ENCODE measurements at places on chromosomes 12 and 14.

DNA sequence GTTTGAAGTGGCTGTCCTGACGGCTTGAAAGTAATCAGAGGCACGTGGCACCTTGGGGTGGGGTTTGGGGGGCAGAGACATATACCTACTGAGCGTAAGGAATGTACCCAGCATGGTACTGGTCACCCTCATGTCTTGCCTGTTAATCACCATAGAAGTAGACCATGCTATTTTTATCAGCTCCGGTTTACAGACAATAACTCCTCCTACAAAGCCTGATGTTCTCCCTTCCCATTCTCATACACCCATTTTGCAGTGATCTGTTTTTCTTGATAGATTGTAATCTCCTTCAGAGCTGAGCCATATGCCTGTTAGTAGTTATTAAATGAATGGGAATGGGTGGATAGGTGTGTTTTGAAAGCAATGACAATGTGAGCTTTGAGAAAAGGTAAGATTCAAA is 10.5 kb downstream of the EVL start:
- DNase-seq = no peak

- no peak for DNase-seq
These were observed 681.4 kb upstream of the FBXO33 start for GRCh38 chr14:40113671-40114070.

DNA sequence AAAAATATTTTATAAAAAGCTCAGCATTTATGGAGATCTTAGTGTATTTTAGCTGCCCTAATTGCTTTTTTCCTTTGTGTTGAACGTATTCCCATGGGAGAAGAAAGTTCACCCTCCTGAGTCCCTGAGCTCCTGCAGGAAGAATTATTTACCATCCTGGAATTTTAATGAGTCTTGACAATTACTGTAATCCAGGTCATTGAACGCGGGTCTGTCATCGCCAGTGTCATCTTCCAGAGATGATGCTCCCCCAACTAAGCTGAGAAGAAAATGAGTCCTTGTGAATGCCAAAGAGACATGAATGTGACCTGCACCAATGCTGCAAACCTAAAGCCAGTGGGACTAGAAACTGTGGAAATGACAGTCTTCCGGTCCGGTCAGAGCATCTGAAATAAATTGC is 129.5 kb downstream of the FBXL14 start:
- no peak for DNase-seq

DNA sequence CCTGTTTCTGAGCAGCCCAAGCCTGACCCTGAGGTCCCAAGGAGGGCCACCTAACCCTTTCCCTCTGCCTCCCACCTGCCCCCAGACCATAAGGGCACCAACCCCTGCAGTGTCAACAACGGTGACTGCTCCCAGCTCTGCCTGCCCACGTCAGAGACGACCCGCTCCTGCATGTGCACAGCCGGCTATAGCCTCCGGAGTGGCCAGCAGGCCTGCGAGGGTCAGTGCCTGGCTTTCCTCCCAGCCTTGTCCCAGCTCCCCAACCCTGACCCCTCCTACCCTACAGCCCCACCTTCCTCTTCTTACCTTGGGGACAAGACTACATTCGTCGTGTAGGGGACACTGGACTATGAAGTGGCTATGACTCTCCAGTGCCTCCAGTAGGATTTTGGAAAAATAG is 33.7 kb upstream of the LRP1-AS start:
- DNase-seq = no peak

GRCh38 chr12:46546634-46547273 is 174.2 kb upstream of the SLC38A2 start:
- no peak for DNase-seq

GRCh38 chr12:57046086-57046791 is 3.7 kb downstream of the MYO1A start:
- DNase-seq = no peak

DNA sequence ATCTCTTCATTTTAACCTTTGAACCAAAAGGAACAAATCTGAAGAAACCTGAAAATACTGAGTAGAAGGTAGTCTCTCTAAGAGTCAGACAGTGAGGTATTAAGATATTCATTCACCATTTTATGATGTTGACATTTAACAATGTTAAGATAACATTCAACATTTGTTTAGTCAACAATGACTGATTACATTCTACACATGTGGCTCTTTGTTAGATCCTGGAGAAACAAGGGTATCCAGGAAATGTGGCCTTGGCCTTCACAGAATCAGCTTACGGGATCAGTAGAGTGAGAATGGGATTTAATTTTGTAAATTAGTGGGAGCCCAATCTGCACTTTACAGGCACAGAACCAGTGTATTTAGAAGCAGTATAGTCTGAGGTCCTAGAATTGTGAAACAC is 355.5 kb downstream of the KCNH5 start:
- no peak for DNase-seq

DNA sequence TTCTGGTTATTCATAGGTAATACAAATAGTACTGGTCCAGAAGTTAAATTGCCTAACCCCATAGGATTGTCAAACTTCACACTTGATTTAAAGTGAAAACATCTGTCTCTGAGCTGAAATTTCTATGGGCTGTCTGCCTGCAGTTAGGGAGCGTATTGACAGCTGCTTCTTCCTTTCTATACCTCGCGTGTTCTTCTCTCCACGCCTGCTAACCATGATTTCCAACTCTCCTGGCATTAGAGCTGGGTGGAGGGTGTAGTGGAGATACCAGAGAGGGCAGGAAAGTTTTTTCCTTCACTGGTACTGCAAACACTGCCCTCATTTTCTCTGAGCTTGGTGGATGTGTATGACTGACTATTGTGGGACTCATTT is 429.0 kb upstream of the FBXO33 start:
- DNase-seq = no peak

GRCh38 chr12:69879007-69879960 is 54.3 kb downstream of the MYRFL start:
- DNase-seq = peak; percentile 24

- no peak for DNase-seq
These were observed 78.0 kb downstream of the KITLG start for GRCh38 chr12:88501972-88502938.

- peak; percentile 94 for DNase-seq
These were observed at the start of gene RNF31 for GRCh38 chr14:24146978-24147760. Gene RNF31, plus strand, starts transcription at chr14:24147498. Its CDS starts 201 bp downstream, at chr14:24147699.

GRCh38 chr14:82414853-82415539 is 881.3 kb upstream of the SEL1L start:
- no peak for DNase-seq

DNA sequence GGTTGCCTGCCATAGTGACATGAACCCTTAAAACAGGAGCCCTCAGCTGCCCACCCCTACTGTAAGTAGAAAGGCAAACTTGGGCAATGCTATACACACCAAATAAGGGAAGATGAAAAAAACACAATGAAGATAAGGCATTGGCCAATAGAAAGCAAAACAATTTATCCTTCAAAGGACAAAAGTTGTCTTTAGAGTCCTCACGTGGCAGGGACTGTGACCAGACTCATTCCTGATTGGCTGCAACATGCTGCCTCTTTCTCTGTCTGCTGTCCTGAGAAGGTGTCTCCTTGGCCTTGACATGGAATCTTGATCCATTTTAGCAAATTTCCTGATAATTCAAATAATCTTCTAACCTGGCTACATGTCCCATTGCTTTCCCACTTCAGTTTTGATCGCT is 131.9 kb downstream of the GPR135 start:
- DNase-seq = no peak

DNA sequence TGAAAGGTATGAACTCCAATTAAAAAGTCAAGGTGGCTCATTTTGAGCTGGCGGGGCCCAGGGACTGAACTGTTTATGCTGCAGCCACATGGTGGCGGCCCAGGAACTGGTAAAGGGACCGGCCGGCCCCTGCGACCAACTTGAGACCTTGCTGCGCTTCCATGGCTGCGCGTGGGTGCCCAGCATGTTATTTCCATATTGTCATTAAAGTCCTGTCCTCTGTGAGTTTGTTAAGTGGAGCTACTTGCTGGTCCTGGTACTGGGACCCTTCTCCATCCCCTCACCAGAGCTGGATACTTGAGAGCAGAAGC is 62.3 kb downstream of the BEGAIN start:
- DNase-seq = no peak

- DNase-seq = no peak
These were observed 142.8 kb downstream of the PAWR start for GRCh38 chr12:79547735-79548609.

DNA sequence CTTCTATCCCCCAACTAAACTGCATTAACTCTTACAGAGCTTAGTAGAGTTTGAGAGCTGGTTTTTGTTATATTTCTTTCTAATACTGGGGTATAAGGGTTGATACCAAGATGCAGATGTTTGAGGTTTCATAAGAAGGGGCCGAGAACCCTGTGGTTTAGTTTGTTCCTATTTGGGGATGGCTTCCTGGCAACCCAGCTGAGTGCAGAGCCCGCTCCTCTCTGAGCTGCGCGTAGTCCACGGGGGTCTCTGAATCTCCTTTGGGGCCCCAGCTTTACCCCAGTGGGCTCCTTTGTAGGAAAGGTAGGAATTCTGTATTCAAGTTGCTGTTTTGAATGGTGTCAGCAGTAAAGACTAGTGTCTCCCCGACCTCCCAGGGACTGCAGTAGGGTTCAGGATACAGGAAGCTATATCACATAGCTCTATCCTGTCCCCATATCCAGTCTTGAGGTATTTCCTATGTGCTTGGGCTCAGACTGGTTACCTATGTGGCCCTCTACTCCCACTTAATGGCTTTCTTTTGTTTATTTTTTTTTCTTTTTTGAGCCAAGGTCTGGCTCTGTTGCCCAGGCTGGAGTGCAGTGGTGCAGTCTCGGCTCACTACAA is 25.4 kb downstream of the PLXNC1 start:
- no peak for DNase-seq

- no peak for DNase-seq
These were observed 131.3 kb upstream of the HIF1A start for GRCh38 chr14:61563880-61564617.

- no peak for DNase-seq
These were observed 47.4 kb upstream of the PARP11 start for GRCh38 chr12:3920351-3921150.

- no peak for DNase-seq
These were observed at the start of gene C3AR1 for GRCh38 chr12:8065991-8066594. Gene C3AR1, minus strand, starts transcription at chr12:8066359. Its CDS starts 6,174 bp downstream, at chr12:8060185.

- DNase-seq = no peak
These were observed 344.1 kb upstream of the SOX5 start for GRCh38 chr12:24293549-24293948.

DNA sequence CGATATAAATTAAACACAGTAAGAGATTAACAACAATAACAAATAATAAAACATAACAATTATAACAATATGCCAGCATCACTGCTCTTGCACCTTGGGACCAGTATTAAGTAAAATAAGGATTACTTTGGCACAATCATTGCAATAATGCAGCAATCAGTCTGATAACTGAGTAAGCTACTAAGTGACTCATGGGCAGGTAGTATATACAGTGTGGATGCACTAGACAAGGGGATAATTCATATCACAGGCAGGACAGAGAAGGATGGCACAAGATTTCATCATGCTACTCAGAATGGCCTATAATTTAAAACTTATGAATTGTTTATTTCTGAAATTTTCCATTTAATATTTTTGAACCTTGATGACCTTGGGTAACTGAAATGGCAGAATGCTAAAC is 290.7 kb downstream of the ALG10B start:
- no peak for DNase-seq

DNA sequence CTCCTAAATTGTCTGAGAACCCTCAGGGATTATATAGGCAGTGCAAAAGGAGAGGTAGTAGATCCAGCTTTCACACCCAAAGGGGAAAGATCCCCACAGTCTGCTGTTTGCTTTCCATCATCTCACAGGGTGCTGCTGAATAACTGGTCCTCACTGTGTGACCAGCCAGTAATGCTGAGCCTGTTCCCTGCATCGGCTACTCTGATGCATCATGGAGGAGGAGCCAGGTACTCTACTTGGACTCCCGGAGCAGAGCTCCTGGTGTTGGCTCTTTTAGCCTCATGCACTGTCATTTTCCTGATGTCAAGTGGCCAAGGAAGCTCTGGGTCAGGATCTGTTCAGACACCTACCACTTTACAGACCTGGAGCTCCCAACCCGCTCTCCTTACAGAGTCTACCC is 127.4 kb upstream of the ATF1 start:
- no peak for DNase-seq

DNA sequence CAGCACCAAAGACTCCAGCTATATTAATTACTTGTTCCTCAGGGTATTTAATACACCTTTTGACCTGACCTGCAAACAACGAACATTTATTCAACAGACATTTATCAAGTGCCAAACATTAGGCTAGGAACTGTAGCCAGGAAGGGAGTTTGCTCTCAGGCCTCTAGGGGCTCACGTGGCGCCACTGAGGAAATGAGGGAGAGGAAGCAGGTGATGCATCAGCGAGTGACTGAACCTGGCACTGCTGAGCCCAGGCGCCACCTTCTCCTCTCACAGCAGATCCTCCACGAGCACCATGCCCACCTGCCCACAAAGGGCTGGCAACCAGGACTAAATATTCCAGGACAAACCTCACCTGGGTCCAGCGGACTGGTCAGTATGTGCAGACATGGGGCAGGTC is 50.2 kb downstream of the SETD3 start:
- no peak for DNase-seq

DNA sequence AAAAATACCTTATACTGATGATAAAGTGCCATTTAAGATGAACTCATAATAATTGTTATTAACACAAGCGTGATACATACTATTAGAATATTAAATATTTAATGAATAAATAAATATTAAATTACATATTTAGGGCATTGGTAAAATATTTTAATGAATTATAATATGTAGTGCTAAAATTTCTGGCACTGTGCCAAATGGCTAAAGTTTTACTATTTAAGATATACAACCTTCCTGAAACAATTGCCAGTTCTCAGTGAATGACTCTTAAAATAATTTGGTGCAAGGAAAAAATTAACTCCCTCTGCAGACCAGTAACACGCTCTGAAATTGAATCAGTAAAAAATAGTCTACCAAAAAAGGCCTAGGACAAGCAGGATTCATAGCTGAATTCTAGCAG is 428.9 kb upstream of the ATXN7L3B start:
- DNase-seq = no peak

- no peak for DNase-seq
These were observed 16.5 kb upstream of the FIGNL2 start for GRCh38 chr12:51864833-51865670.

GRCh38 chr14:32366986-32367385 is 37.9 kb downstream of the AKAP6 start:
- no peak for DNase-seq

DNA sequence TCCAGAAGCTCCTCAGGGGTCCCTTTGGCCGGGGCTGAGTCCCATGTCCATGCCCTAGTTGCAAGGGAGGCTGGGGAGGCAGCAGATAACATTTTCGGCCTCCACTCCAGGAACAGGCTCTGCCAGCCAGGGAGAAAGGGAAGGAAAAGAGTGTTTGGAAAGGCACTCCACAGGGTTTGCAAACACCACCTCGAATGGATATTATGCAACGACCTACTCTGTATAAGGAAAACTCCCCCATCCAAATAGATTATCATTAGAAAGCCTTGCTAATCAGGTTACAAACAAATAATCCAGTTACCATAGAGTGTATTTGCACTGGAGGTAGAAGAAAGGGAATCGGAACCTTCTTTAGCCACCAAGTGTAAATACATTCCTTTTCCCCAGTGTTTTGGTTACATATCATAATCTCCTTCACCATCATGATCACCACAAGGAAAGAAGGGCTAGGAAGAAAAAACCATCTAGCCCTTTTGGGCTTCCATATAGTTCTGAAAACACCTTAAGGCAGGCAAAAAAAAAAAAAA is 40.4 kb downstream of the TMCC3 start:
- no peak for DNase-seq

GRCh38 chr14:71803539-71804260 is 128.5 kb upstream of the RGS6 start:
- no peak for DNase-seq

All from effector CD8-positive, alpha-beta T cell (primary cell).